ENCODE measurements at places on chromosomes 2 and 18.

DNA sequence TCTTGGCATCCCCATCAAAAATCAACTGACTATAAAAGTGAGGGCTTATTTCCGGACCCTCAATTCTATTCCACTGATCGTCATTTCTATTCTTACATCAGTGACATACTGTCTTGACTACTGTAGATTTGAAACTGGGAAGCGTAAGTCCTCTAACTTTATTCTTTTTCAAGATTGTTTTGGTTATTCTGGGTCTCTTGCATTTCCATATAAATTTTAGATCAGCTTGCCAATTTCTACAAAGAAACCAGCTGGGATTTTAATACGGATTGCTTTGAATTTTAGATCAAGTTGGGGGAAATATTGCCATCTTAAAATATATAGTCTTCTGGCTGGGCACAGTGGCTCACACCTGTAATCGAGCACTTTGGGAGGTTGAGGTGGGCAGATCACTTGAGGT is 17.9 kb upstream of the INPP4A start:
- no peak for DNase-seq

- DNase-seq: no peak
Observed at GRCh38 chr2:102331311-102331980, 20.1 kb downstream of the IL1RL1 start.

DNA sequence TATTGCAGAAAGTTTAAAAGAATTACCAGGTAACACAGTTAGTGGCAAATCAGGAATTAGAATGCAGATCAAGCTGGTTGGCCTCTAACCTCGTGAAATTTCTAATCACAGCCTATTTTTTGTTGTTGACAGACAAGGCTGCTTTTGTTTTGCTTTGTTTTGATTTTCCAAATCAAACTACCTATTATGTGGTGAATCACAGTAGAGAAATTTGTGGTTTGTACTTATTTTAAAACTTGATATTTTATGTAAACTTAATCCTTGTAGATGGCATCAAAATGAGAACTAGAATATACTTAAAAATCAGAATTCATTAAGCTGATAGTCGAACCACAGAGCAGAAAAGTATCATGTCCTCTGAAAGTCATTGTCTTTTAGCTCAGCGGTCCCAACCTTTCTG is 258.1 kb downstream of the CTNNA2 start:
- no peak for DNase-seq

GRCh38 chr18:25349926-25350487 is 2.0 kb downstream of the ZNF521 start:
- no peak for DNase-seq

- peak; percentile 2 for DNase-seq
Observed at GRCh38 chr2:136766073-136766404, 694 bp downstream of the THSD7B start.

DNA sequence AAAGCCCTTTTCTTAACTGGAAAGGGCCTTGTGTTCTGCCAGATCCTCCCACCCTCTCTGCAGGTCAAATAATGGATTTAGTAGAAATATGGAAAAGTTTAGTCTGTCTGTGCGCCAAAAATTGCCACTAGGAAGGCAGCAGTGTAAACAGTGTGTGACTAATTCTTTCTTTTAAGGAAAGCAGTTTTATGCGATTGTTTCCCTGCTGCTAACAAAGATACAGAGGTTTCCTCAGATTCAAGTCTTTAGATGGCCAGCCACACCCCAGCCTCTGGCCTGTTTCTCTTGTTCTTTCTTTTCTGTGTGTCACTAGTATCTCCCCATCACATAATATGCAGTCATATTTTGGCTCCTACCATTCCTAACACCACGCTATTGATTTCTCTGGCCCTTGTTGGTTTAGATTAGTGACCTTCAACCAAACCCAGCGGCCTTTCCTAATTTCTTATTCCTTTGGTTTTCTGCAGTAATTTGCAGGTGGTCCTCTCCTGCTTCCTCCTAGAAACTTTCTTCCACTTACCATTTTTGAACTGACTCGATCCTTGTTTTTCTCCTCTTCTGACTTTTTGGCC is 157.4 kb downstream of the LTBP1 start:
- no peak for DNase-seq

GRCh38 chr2:196295005-196295404 is 123.6 kb upstream of the STK17B start:
- DNase-seq: no peak

- no peak for DNase-seq
Observed at GRCh38 chr2:6957031-6957714, 40.0 kb downstream of the RNF144A start.

GRCh38 chr2:144683966-144684365 is 164.0 kb upstream of the ZEB2 start:
- DNase-seq: no peak

- DNase-seq: no peak
Observed at GRCh38 chr2:19479666-19480065, 121.2 kb upstream of the OSR1 start.

DNA sequence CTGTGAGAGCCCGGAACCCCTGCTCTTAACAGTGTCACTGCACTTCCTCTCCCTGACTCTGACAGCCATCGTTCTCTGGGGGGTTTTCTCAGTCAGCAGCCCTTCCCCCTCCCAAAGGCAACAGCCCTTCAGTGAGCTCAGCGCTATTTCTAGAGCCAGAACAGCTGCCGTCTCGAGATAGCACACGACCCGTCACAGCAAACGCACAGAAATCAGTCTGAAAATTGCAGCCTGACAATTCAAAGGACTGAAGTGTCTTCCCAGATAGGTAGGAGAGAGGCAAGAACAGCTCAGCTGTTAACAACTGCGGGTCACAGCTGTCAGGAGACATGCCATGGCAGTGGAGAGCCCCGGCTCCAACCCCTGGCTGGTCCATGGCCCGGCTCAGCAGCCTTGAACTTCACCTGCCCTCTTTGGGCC is 45.4 kb downstream of the ST8SIA5 start:
- DNase-seq: no peak

- no peak for DNase-seq
Observed at GRCh38 chr18:12086677-12087470, 6.8 kb upstream of the ANKRD62 start.

DNA sequence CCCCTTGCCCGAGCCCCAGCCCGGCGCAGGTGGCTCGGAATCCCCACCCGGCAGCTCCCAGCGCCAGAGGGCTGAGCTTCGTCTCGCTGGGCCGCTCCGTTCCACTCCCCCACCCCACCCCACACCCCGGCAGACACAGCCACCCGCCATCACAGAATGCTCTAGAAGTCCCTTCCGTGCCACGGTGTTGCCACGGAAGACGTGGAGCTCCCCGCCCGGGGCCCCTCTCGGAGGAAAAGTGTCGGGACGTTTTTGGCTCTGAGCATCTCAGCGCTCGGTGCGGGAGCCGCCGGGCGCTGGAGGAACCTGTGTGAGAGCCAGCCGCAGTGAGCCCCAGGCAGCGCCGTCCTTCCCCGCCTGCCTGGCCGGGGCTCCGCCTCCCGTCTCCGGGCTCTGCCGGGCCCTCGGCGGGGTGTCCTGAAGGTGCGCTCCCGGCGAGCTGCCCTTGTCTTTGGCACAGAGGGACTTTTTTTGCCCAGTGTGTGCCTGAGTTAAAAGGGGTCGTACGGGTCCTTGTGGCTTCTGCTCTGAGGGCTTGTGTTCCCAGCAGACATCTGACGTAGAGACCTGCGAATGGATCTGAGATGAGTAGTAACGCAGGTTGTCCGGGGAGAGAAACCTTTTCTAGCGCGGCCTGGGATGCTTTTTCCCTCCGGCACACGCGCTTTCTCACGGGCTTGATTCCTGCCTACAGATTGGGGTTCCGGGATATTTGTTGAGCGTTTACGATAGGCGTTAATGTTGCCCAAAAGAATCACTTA is 1.8 kb downstream of the ZCCHC2 start:
- peak; percentile 74 for DNase-seq

DNA sequence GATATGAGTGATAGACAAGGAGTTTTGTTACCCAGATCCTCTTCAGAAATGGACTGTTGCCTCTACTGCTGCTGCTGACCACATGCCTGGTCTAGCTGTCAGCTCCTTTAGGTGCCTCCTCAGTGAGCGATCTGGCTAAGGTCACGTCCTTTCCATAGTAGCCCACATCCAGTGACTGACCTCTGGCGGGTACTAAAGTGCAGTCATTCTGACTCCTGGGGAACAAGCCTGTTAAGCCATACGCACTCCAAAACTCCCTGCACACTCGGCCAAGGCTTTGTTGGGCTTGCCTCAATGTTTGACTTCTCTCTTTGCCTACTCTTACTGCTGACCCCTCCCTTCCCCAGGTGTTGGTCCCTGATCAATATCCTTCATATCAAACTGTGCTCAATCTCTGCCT is 685.2 kb downstream of the IRS1 start:
- no peak for DNase-seq

- DNase-seq: no peak
Observed at GRCh38 chr18:59123588-59124369, 15.9 kb upstream of the SEC11C start.

GRCh38 chr2:177315364-177315763 is 50.8 kb upstream of the NFE2L2 start:
- DNase-seq: no peak

- DNase-seq: no peak
Observed at GRCh38 chr18:24766376-24766775, 305.9 kb downstream of the HRH4 start.

GRCh38 chr2:1655461-1655860 is 88.9 kb downstream of the PXDN start:
- no peak for DNase-seq
